ENCODE measurements at places on chromosomes 1 and 21. TPM values are rescaled to one million over a fixed set of nuclear protein-coding genes. Genes with fewer than 3 reads are reported as not detected.

GJA9 gene
- not detected for total RNA-seq

PLA2G5 gene
- total RNA-seq: not detected

KCTD3 gene
- 38.0 TPM for total RNA-seq

SGIP1 gene
- 98.9 TPM for total RNA-seq

HNRNPR gene
- 80.5 TPM for total RNA-seq

DNA sequence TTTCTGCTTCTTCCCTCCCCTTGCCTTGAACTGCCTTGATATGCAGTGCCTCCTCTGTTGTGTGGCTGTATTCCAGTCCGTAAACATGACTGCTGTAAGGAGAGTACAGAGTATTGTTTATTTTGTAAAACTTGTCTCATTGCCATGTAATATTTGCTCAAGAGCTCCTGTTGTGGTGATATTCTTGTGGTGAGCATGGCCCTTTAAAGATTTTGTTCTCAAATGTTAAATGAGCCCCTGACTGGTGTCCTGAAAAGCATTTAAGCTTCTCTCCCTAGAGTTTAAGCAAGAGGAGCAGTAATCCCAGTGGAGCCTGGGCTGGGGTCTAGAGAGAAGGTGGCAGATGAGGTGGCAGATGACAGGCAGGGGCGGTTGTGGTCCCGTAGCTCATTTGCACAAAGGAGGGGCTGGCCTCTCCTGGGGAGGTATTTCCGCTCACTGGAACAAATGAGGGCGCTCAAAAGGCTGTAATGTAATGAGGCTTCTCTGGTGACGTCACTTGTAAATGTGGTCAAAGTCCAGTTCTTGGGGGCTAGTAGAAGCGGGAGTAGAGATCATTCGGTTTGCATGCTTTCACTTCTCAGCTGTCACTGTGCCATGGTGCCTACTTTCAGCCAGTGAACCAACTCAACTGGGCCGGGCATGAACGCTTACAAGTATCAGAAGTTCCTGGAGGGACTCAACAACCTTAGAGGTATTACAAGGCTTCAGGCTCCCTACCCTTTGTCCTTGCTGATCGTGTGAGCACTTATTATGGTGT is 46.0 kb upstream of the MACF1 start:
- DNase-seq: peak; percentile 63

DNA sequence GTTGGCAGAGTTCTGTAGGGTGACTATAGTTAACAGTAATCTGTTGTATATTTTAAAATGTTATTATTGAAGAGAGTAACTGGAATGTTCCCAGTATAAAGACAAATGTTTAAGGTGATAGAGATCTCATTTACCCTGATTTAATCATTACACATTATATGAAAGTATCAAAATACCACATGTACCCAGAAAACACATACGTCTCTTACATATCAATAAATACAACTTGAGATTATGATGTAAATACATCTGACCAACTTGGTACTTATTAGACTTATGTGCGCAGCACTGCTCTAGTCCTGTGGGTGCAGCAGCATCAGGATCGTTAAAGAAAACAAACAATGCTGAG is 670 bp upstream of the PARK7 start:
- DNase-seq: no peak

- no peak for DNase-seq
These were observed 335.7 kb upstream of the GREM2 start for GRCh38 chr1:240947438-240948224.

DNA sequence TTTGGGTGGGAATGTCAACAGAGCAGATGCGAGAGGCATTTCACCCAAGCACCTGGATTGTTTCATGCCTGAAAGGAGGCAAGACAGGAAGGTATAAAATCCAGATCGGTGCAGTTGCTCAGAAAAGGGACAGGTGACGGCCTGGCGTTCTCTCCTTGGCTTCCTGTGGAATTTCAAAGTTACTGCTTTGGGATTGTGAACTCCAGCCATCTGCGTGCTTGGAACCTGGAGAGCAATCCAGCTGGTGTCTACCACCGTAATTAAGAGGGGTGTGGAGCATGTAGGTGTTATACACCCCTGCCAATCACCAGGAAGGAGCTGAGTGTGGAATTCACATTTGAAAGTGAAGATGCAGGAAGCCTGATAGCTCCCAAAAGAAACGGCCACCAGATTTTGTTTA is 286.1 kb downstream of the KIF26B start:
- DNase-seq: no peak

GRCh38 chr1:173148545-173148944 is 58.6 kb downstream of the TNFSF4 start:
- DNase-seq: no peak

- DNase-seq: no peak
These were observed 671.7 kb upstream of the PTBP2 start for GRCh38 chr1:96049759-96050409.

- DNase-seq: no peak
These were observed 156.6 kb downstream of the GREM2 start for GRCh38 chr1:240455228-240455821.

- DNase-seq: no peak
These were observed 20.8 kb downstream of the LRRC8B start for GRCh38 chr1:89545264-89546038.

GRCh38 chr1:54859700-54860391 is 27.1 kb downstream of the DHCR24 start:
- DNase-seq: no peak

- DNase-seq: no peak
These were observed 12.7 kb downstream of the GREM2 start for GRCh38 chr1:240599299-240599698.

- peak; percentile 79 for DNase-seq
These were observed 7.9 kb downstream of the TINAGL1 start for GRCh38 chr1:31583995-31584868.

- no peak for DNase-seq
These were observed 128.1 kb upstream of the VAMP3 start for GRCh38 chr1:7642781-7643529.
